ENCODE measurements at places on chromosomes 2 and 18. TPM values are rescaled to one million over a fixed set of nuclear protein-coding genes. Genes with fewer than 3 reads are reported as not detected.

Gene BMPR2
- total RNA-seq = 54.2 TPM

DNA sequence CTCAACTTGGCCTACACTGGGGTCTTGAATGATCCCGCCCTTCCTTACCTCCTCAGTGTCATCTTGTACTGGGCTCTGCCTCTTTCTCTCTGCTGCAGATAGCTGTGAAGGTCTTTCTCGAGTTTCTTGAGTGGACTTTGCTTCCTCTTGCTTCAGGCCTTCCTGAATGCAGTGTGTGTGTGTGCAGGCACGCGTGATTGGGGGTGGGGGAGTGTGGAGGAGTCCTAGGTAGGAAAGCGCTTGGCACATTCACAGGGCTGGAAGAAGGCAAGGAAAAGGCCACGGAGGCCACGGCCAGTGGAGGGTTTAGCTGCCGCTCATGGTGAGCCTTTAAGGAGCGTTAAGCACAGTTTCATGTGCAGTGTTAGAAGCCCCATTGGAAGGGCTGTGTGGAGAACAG is 5.5 kb downstream of the RALB start:
- H3K27ac ChIP-seq = no peak overlapping the region
- peaks cover 51% of the 10 kb centered on the region for H3K4me1 ChIP-seq
- peaks cover 34% of the 10 kb centered on the region for H3K36me3 ChIP-seq
- H3K4me3 ChIP-seq = no peak overlapping the region
- H3K27me3 ChIP-seq = no peaks in the 10 kb centered on the region
- DNase-seq = no peak

DNA sequence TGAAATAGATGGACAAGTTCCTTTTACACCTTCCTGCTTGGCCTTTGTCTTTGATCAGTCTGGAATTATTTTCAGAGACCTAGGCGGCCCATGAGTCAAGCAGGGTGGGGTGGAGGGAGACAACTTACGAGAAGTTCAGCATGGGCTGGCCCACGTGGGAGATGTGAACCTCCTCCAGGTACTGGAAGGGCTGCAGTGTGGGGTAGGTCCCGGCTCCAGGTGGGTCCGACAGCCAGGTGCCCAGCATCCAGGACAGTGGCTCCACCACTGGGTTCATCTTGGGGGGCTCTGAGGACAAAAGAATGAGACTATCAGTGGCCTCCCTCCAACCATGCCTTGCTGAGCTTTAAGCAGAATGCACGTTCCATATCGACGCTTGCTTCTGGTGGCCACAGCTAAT is 30.8 kb downstream of the THAP4 start:
- H3K27me3 ChIP-seq = peaks cover 2% of the 10 kb centered on the region
- H3K4me3 ChIP-seq = no peak overlapping the region
- H3K36me3 ChIP-seq = peaks cover 8% of the 10 kb centered on the region
- H3K4me1 ChIP-seq = peaks cover 17% of the 10 kb centered on the region

DNA sequence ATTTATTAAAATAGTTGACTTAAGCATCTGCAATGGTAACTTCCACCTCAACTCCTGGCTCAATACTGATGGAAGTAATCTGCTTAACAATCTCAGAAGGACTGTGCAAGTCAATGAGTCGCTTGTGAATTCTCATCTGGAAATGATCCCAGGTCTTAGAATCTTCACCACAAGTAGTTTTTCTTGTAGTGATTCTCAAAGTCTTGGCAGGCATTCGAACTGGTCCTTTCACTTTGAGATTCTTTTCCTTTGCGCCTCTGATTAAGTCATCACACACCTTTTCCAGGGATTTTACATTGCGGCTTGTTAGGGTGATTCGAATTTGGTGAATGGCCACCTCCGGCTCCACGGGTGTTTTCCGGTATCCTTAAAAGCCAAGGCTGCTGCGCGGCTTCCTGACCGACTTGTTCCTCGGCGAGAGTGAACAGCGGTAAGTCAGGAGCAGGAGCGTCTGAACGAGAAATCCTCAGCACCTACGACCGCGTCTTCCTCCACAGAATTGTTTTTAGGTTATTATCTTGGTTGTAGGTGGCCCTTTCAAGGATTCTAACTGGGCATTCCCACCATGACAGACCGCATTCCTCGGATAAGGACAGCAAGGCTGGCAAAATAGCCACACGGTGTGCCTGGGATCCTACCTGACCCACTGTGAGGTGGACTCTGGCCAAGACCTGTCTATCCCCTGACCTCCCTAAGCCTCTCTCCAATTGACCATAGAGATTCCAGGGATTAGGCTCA is 23.8 kb upstream of the SLC20A1 start:
- no peaks in the 10 kb centered on the region for H3K36me3 ChIP-seq
- DNase-seq = peak; percentile 89
- H3K4me3 ChIP-seq = peak overlapping the region; percentile 75
- H3K4me1 ChIP-seq = peaks cover 56% of the 10 kb centered on the region

Gene TEX44
- total RNA-seq = not detected

- DNase-seq = no peak
- no peak overlapping the region for H3K4me3 ChIP-seq
- no peaks in the 10 kb centered on the region for H3K36me3 ChIP-seq
- H3K27ac ChIP-seq = no peak overlapping the region
Observed at GRCh38 chr2:167939514-167940345, 307.7 kb downstream of the STK39 start.

GRCh38 chr18:46460754-46461153 is 196.3 kb downstream of the LOXHD1 start:
- H3K27me3 ChIP-seq = peaks cover 20% of the 10 kb centered on the region
- no peak for DNase-seq
- no peaks in the 10 kb centered on the region for H3K4me1 ChIP-seq
- no peaks in the 10 kb centered on the region for H3K36me3 ChIP-seq

- no peaks in the 10 kb centered on the region for H3K4me1 ChIP-seq
- H3K4me3 ChIP-seq = no peak overlapping the region
- DNase-seq = no peak
Observed at GRCh38 chr2:118709786-118710185, 137.7 kb downstream of the EN1 start.

Gene UGT1A8
- not detected for total RNA-seq

Gene FOXD4L1
- total RNA-seq = not detected

Gene ADAM23
- total RNA-seq = 0.47 TPM

Gene EVX2
- total RNA-seq = not detected

DNA sequence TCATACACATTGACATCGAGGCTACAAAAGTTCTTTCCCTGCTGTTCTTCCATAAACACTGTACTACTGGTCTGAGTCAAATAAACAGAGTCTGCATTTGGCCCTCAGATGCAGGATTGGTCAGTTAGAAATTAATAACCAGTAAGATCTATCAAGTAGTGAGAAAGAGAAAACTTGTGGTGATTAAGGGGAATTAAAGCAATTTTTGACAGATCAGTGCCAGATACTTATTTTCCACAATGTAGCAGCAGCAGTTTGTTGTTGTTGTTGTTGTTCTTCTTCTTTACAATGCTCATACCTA is 85.0 kb downstream of the IKZF2 start:
- peaks cover 73% of the 10 kb centered on the region for H3K4me1 ChIP-seq
- H3K4me3 ChIP-seq = peak overlapping the region; percentile 84
- peak overlapping the region; percentile 82 for H3K27ac ChIP-seq
- DNase-seq = no peak

- no peaks in the 10 kb centered on the region for H3K36me3 ChIP-seq
- DNase-seq = peak; percentile 22
- peaks cover 17% of the 10 kb centered on the region for H3K27me3 ChIP-seq
- no peaks in the 10 kb centered on the region for H3K4me1 ChIP-seq
- no peak overlapping the region for H3K27ac ChIP-seq
Observed at GRCh38 chr2:109663721-109664120, 49.6 kb downstream of the SOWAHC start.

Gene ATP8B1
- total RNA-seq = 78.8 TPM

DNA sequence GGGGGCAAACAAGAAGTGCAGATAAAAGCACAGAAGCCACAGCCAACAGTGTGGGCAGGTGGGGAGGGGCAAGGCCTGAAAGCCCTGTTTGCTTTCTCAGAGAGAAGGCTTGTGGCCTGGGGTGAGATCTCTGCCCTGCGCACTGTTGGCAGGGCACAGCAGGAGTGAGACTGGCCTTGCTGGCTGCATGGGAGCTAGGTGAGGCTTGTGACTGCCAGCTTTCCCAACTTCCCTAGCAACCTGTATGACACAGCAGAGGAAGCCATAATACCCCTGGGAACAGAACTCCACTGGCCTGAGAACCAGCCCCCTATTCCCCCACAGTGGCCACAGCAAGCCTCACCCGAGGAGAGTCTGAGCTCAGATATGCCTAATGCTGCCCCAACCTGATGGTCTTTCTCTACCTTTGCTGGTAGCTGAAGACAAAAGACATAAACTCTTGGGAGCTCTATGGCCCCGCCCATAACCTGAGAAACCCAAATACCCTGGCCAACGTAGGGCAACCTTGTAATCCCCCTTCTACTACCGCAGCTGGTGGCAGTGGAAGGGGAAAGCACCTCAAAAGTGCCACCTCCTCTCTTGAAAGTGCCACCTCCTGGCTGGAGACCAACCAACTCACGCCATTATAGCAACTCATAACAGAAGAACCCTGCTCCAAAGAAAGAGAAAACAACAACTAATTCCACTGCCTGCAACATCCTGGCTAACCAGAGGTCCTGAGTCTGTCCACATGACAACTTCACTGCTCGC is 44.4 kb downstream of the LCT start:
- peaks cover 6% of the 10 kb centered on the region for H3K36me3 ChIP-seq
- H3K27ac ChIP-seq = no peak overlapping the region
- peaks cover 18% of the 10 kb centered on the region for H3K4me1 ChIP-seq
- H3K4me3 ChIP-seq = no peak overlapping the region
- peaks cover 4% of the 10 kb centered on the region for H3K27me3 ChIP-seq

DNA sequence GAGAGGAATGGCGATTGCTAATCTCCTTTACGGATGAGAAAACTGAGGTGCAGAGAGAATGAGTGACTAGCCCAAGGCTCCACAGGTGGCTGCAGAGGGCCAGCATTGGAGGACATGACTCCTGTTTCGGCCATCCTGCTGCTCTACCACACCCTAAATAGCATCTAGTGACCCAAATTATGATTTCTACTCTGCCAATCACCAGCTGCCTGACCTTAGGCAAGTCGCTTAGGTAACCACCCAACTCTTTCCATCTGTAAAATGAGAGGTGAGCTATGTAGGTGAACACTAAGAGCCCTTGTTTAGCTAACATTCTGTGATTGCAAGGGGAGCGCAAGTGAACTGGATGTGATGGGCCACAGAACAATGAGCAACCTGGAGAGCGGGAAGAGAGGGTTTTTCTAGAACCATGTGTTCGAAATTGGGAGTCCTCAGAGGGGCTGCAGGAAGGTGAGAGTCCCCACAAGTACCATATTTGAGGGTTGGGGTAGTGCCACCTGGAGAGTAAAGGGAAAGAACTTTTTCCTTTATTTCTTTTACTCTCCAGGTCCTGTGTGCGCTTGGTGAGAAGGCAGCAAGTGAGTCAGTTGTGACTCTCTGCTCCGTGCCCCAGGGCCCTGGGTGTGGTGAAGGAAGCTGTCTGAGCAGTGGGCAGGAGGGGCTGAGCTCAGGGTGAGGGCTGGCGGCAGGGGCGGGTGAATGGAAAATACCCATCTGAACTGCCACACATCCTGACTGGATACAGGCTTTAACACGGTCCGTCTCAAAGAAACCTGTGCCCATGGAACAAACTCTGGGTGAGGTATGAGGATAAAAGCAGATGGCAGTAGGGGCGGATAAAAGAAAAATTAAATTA is 2.4 kb downstream of the CYP27C1 start:
- H3K4me1 ChIP-seq = peaks cover 36% of the 10 kb centered on the region
- DNase-seq = peak; percentile 59
- peaks cover 9% of the 10 kb centered on the region for H3K36me3 ChIP-seq
- H3K27ac ChIP-seq = peak overlapping the region; percentile 67
- peak overlapping the region; percentile 75 for H3K4me3 ChIP-seq
- H3K27me3 ChIP-seq = peaks cover 13% of the 10 kb centered on the region

GRCh38 chr18:57845605-57846074 is 42.5 kb upstream of the ATP8B1 start:
- peaks cover 94% of the 10 kb centered on the region for H3K4me1 ChIP-seq
- peak overlapping the region; percentile 70 for H3K4me3 ChIP-seq
- H3K27ac ChIP-seq = peak overlapping the region; percentile 88
- peaks cover 2% of the 10 kb centered on the region for H3K27me3 ChIP-seq
- peaks cover 16% of the 10 kb centered on the region for H3K36me3 ChIP-seq
- DNase-seq = no peak

Gene G6PC2
- not detected for total RNA-seq

Gene ZEB2
- total RNA-seq = 66.2 TPM

- no peak for DNase-seq
- H3K4me3 ChIP-seq = no peak overlapping the region
- H3K27me3 ChIP-seq = peaks cover 3% of the 10 kb centered on the region
- H3K27ac ChIP-seq = no peak overlapping the region
- H3K36me3 ChIP-seq = no peaks in the 10 kb centered on the region
Observed at GRCh38 chr2:39604866-39605265, 60.9 kb upstream of the TMEM178A start.

DNA sequence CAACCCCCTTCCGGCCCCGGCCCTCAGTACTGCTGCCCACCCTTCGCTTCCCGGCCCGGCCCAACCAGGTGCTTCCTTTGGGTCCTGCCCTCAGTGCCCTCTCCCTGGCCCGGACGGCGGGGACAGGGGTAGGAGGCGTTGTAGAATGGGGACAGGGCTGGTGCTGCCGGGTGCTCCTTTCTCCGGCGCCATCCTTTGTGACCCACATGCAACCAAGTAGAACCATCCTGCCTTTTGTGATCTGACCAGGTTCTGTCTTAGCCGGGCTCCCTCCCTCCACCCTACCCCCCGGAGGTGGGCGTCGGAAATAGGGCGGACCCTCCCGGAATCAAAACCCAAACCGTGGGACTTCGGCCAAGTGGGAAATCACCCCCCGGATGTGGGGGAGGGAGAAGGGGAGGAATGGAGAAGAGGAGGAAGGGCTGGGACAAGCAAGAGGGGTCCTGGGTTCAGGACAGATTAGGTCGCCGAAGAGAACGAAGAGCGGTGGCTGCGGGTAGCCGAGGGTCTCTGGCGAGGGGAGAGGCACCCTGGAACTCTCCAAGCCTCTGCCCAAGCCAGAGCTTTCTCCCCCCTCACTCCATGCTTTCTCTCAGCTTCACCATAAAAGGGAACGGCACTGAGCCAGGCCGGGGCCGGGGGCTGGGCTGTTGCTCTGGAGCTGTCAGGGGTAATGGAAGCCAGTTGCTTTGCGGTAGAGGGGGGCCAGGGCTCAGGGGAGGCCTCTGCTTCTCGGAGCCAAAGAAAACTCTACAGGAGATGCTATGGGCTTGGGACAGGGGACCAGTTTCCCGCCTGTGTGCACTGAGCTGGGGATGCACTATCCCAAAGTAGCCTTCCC is 756 bp upstream of the OST4 start:
- H3K27me3 ChIP-seq = peaks cover 2% of the 10 kb centered on the region
- peak overlapping the region; percentile 81 for H3K27ac ChIP-seq
- peak overlapping the region; percentile 87 for H3K4me3 ChIP-seq

DNA sequence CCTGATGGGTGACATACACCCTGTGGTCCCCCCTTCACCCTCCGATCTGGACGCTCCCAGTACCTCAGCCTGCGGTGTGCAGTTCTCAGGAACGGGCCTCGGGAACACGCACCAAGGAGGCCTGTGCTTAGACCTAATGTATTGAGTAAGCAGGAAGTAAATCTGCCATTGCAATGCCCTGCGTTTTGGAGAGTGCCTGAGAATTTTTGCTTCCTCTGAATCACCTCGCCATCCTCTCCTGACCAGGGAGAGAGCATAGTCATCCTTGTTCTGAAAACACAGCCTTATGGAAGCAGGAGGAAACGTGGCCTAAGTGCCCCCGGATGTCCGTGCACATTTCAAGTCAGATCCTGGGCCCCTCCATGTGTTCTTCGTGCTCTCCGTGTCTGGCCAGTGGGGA is 272.2 kb downstream of the NDUFA10 start:
- peaks cover 8% of the 10 kb centered on the region for H3K36me3 ChIP-seq
- DNase-seq = no peak
- no peak overlapping the region for H3K27ac ChIP-seq
- H3K4me3 ChIP-seq = no peak overlapping the region

Gene GALNT1
- total RNA-seq = 40.4 TPM

- no peak overlapping the region for H3K27ac ChIP-seq
- no peak for DNase-seq
- H3K4me1 ChIP-seq = no peaks in the 10 kb centered on the region
Observed at GRCh38 chr2:22279541-22279940, 1105.4 kb upstream of the KLHL29 start.

Measured in HFFc6 (cell line).